ENCODE measurements at places on chromosomes 2 and 18. TPM values are rescaled to one million over a fixed set of nuclear protein-coding genes. Genes with fewer than 3 reads are reported as not detected.

DNA sequence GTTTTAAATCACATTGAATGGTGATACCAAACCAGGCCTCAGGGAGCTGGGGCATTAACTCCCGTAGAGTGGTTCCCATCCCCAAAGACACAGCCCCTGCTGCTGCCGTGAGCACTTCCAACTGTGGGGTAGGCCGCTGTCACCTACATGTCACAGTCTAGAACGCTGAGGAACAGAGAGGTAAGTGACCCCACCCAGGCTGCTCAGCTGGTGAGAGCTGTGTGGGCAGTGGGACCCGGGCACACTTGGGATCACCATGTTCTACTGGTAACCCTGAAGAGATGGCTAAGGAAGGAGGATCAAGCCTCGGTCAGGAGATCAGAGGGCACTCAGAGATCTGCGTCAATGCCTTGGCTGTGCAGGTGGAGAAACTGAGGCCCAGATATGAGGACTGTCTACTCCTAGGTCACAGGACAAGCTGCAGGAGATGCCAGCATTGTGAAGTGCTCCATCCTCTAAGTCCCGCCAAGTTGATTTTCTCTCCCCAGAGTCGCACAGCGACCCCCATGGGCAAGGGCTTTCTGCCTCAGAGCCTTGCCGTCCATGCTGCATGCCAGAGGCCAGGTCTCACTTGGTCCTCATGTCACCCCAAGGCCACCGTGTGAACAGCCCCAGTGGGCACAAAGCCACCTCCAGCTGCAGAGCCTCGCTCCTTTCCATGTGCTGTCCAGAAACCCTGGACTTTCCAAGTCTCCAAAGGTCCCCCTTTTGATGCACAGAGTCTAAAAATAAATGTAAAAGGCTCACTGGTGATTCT, 144.2 kb upstream of the OTOS start:
- no peak for DNase-seq

GRCh38 chr18:7221424-7222155, 9.3 kb upstream of the LRRC30 start:
- no peak for DNase-seq

DNA sequence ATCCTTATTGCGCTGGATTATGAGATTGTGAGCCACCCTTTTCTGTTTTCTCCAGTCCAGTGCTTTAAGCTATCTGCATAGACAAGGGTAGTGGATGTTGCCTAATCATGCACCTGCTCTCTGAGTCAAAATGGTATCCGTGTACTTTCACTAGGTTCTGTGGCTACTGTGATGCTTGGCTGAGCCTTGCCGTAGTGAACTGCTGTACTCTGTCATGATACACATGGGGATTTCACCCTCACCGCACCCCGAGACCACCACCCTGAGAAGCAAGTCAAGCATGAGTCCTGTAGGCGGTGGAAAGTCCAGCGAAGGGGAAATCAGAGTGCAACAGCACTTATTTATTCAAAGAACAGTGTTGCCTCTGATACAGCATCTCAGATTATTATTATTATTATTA, 55.0 kb downstream of the ARHGAP25 start:
- no peak for DNase-seq

- no peak for DNase-seq
Measured at GRCh38 chr2:229566370-229566769, 148.0 kb downstream of the DNER start.

DNA sequence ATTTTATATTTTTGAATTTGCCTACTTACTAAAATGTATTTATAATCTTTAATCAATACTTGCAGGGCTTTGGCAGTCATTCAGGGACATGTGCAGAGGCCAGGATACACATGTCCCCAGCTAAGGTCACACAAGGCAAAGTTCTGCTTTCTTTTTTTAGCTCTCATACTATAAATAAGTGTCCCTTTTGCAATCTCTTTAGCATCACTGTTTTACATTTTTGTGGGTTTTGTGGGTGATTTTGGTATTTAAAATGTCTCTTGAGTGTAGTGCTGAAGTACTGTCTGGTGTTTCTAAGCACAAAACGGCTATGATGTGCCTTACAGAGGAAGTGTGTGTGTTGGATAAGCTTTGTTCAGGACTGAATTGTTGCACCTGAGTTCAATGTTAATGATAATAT, 309.0 kb upstream of the GULP1 start:
- no peak for DNase-seq

- no peak for DNase-seq
Measured at GRCh38 chr2:60819155-60819862, 62.1 kb upstream of the REL start.

GRCh38 chr2:187118331-187119099, 269.5 kb upstream of the ZSWIM2 start:
- no peak for DNase-seq

GRCh38 chr2:167196461-167197252, 308.4 kb downstream of the XIRP2 start:
- no peak for DNase-seq

- no peak for DNase-seq
Measured at GRCh38 chr18:39604836-39605235, 2039.2 kb upstream of the CELF4 start.

DNA sequence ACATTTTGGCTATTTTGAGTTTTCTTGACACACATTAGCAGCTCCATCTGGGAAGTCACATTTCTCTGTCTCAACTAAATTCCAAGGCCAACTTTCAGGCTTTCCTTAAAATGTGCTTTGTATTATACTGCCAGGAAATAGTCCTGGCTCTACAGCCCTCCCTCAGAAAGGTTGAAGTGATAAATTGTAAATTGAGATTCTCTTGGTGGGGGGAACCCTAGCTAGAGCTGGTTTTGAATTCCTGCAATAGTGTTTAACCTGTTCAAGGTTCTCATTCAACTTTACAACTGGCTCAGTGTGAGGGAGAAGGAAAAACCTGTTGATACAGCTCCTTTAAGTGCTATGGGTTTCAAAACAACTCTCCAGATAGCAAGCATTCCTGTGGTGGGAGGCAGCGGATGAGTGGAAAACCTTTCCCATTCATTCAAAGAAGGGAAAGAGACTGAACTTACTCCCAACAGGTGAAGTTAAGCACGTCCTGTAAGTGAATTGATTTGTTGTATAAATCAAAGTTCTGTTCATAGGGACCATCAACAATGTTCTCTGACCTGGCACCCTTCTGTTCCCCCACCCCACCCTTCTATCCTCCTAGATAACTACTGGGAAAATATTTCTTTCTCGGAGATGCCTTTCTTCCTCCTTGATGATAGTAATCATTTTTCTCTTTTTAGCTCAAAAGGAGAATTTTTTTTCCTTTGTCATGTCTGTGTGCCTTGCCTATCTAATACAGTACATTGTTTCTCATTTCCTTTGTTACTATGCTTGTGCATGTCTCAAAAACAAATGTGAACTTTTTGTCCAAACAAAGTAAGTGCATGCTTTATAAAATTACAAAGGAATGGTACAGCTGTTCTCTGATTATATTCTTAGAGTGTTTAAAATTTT, 44.2 kb upstream of the SLC39A10 start:
- DNase-seq: no peak

- DNase-seq: peak; percentile 76
Measured at GRCh38 chr18:13381944-13382365, 163.4 kb downstream of the LDLRAD4 start.

- DNase-seq: no peak
Measured at GRCh38 chr2:208929894-208930427, 493.9 kb upstream of the MAP2 start.

DNA sequence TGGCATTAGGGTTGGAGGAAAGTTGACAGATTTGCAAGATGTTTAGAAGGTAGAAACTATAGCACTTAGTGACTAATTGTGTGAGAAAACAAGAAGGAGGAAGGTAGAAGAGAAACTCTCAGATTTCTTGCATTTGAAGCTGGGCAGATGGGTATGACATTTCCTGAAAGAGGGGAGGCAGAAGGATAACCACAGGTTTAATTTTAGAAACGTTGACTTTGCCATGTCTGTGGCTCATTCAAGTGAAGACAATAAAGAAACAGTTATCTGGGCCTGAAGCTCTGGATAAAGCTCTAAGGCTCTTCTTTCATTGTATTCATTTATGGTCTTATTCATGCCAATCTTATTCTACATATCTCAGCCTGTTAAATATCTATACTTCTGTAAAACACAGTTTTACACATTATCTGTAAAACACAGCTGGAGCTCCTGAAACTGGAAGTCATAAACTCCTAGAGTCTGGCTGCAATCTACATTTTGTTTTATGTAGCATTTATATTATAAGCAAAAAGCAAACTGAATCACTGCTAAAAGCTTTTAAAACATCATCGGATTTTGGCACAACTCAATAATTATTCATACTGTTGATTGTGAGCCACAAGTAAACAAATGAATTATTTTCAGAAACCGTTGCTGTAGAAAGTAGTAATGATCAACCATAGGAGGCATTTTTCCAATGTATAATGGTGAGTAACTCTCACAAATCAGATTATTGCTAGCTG, 138.5 kb downstream of the RIT2 start:
- DNase-seq: no peak

GRCh38 chr2:126775300-126775985, 119.5 kb downstream of the GYPC start:
- no peak for DNase-seq

GRCh38 chr2:30298302-30298701, 67.0 kb downstream of the LBH start:
- no peak for DNase-seq

DNA sequence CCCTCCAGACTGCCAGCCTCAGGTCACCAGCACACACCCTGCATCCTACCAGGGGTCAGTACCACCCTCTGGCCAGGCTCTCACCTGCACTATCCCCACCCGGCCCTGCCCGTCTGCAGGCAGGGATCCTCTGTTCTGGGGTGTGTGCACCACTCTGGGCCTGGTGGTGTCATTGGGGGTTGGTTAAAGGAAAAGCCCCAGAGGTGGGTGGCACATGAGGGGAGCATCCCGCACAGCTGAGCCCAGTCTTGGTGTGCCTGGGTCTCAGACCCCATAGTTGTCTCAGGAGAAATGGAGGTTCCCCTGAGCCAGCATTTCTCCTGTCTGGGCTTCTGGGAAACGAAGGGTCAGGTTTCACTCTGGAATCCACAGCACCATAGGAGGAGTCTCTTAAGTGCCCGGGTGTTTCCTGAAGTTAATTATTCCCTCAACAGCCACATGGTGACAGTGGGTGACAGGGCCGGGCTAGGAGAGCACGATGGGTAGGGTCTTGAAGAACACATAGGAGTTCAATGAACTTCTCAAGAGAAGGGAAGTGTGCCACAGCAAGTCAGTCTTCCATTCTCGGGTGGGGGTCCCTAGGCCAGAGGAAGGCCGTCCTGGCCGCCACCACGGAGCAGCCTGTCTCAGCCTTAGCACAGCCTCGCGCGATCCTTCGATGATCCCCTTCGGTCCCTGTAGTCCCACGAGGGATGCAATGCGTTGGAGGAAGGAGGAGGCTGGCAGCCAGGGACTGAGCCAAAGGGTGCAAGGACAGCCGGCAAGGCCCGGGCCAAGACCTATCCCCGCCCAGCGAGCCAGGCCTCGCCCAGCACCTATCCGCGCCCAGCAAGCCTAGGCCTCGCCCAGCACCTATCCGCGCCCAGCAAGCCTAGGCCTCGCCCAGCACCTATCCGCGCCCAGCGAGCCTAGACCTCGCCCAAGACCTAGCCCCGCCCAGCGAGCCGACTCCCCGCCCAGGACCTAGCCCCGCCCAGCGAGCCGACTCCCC, 1.1 kb upstream of the FARP2 start:
- no peak for DNase-seq

DNA sequence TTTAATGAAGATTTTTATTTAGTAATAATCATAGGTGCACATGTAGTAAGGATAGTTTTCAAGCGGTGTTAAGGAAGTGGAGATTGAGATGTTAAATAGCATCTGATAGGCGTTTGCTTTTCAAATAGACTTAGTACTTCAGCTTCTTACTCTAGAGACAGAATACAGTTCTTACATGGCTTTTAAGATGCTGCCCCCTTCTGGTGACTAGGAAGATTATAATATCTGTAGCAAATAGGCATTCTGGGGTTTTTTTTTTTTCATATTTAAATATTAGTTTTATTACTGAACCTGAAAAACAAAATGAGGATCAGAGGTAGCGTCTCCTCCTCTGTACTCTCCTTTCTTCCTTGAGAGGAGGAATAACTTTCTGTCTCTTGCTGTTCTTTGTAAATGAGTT, 100.2 kb downstream of the AGAP1 start:
- DNase-seq: peak; percentile 73

DNA sequence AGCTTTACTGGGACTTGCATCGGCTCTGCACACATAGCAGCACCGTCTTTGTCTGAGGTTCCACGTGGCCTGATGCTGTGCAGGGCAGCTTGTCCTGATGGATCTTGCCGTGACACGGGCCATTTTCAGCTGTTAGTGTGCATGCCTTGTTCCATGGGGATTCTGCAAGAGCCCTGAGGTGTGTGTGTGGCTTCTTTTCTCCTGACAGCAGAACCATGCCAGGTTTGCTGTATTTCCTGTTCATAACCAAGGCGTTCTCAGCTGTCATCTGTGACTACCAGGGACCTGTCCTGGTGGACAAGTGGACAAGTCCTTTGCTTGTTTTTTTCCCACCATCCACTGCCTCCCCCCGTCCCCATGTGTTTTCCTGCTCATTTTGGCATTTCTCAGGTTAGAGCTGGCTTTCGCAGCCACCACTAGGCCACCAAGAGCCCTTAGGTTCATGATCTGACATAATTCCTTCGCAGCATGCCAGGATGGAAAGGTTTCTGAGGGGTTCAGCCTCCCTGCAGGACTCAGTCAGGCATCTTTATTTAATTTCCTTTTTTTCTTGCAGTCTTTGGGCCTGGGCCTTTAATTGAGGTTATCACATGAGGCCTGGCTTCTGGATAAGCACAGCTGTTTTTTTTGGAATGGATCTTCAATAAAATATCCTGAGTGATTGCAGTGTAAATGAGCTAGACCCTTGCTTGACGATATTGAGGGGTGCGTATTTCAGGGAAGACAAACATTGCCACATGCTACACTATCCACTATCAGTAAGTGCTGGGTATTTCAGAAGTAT, 139.4 kb downstream of the NCK2 start:
- no peak for DNase-seq

DNA sequence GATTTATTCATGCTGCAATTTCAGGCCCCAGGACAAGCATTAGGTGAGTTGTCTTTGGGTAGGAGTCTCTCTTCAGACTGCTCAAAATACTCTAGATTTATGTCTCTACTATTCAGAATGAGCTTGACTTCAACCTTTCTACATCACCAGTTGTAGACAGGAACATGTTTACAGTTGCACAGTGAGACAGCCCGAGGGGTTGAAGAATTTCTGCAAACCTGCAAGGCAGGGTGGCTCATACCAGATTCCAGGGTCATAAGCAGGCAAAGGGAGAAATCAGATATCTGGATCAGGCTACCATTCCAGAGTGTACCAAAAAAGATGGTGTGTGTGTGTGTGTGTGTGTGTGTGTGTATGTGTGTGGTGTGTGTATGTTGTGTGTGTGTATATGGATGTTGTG, 112.4 kb downstream of the SPP2 start:
- no peak for DNase-seq

GRCh38 chr2:2890901-2891300, 486.7 kb downstream of the EIPR1 start:
- no peak for DNase-seq

TP53I3 gene
- polyA plus RNA-seq: 25.8 TPM

FAP gene
- 58.1 TPM for polyA plus RNA-seq

ANO7 gene
- 0.83 TPM for polyA plus RNA-seq

CEBPZ gene
- polyA plus RNA-seq: 40.5 TPM

BOD1L2 gene
- polyA plus RNA-seq: not detected

TUBA3E gene
- polyA plus RNA-seq: not detected

SCG2 gene
- polyA plus RNA-seq: 0.08 TPM
